Stimulated activated CD4-positive, alpha-beta T cell treated with anti-CD3 and anti-CD28 coated beads, Interleukin-1b, Interleukin-23, amount 100 ng/mL, for 1 hour (primary cell): ENCODE measurements at places on chromosomes 13 and 19.

DNA sequence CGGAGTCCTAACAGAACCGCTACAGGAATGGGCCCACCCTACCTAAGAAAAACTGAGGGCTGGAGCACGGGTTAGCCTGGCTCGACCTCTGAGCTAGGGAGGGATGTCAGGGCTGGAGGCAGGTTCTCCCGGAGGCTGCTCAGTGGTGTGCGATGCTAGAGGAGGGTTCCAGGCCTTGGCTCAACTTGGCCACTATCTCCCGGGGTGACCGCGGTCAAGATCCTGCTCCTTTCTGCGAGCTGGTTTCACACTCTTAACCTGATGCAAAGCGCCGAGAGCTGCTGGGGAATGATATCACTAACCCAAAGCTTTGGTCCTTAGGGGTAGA is 301 bp downstream of the POP4 start:
- DNase-seq: no peak

- no peak for DNase-seq
Measured at GRCh38 chr19:40497214-40497613, 30.4 kb downstream of the SPTBN4 start.

GRCh38 chr13:106042996-106043581 is 492.4 kb downstream of the EFNB2 start:
- no peak for DNase-seq

GRCh38 chr13:46377554-46377953 is 9.5 kb downstream of the RUBCNL start:
- DNase-seq: no peak

DNA sequence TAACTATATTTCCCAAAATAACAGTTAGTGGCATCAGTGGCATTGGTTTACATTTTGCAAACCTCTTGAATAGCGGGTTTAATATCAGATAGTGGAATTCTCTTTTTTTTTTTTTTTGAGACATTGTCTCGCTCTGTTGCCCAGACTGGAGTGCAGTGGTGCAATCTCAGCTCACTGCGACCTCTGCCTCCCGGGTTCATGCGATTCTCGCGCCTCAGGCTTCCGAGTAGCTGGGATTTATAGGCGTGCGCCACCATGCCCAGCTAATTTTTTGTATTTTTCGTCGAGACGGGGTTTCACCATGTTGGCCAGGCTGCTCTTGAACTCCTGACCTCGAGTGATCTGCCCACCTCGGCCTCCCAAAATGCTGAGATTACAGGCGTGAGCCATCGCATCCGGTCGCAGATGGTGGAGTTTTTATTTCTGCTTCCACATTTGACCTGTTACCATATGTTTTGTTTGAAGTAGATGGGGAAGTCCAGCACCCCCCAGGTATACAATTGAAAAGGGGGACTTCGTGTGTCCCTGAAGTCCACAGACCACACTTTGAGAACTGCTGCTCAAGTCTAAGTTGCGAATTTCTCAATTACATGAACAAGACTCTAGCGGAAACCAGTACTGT is 40.5 kb upstream of the XPO4 start:
- DNase-seq: no peak

DNA sequence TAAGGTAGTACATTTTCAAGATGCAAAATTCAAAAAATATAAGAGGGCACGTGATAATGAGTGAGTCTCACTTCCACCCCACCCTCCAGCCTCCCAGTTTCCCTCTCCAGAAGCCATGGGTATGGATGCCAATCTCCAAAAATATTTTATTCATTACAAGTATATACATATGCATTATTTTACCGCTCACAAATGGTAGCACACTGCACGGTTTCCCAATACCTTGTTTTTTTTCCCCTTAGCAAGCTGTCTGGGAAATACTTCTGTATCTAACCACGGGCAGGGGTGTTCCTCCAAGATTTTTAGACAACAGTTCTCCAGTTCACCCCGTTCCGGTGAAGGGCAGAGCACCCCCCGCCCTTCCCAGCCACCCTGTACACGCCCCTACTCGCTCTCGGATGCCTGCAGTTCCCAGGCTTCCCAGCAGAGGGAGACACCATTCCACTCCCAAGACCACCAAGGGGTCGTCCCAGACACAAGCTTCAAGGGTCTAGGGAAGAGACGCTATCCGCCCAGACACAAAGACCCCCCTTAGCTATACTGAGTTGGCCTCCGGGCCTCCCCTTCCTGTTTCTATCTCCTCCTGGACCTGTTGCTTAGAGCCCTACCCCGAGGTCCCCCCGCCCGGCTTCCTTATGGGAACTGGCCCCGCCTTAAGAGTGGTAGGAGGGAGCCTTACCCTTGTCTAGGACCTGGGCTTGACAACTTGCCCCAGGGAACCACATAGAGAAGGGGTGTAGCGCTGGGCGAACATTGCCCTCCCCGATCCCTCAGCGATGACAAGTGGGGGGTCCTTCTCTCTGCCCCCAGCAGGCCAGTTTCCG is 1.1 kb upstream of the FXYD3 start:
- peak; percentile 27 for DNase-seq

GRCh38 chr13:100115693-100116254 is 26.9 kb downstream of the PCCA start:
- DNase-seq: no peak

- no peak for DNase-seq
Measured at GRCh38 chr19:32269831-32270230, 75.6 kb upstream of the ZNF507 start.

DNA sequence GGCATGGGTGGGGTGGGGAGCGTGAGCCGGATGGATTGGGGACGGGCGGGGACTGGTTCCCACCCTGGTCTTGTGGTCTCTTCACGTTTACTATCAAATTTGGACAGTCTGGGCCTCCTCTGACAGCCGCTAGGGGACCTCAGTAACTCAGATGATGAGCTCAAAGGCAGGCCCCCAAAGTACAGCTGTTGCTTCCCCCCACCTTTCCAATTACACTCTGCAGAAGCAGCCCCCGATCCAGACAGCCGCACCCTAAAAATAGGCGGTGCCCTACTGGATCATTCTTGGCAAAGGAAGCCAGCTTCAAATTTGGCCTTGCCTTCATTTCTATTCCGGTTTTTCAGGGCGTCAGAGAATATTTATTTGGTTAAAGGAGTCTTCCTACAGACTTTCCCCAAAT is 1.9 kb upstream of the FOXO1 start:
- DNase-seq: no peak

DNA sequence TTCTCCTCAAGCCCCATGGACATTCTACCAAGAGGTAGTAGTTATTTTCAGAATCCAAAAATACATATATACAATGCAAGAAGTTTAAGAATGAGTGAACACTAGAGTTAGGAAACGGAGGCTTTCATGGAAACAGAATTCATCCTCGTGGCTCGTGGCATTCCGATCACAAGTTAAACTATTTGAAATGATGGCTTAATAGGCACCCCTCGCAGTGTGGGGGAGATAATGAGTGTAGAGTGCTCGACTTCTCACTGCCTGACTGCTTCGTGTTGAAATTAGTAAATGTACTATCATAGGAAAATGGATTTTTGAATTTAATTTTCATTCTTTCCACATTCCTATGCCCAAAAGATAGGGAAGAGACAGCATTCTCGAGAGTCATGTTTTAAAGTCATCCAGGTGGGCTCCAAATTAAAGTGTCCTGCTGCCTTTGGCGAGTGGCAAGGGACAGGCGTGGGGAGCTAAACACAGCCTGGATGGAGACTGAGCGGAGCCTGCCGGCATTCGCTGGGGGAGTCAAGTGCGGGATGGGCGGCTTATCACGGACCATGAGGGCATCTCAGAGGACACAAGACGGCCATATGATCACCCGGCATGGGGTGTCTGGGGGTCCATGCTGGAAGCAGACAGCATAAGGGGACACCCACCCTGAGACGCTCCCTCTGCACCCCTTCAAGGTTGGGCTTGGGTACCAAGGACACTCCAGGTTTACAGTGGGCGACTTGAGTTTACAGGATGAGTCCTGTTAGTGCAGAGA is 165.2 kb downstream of the TEX29 start:
- no peak for DNase-seq

DNA sequence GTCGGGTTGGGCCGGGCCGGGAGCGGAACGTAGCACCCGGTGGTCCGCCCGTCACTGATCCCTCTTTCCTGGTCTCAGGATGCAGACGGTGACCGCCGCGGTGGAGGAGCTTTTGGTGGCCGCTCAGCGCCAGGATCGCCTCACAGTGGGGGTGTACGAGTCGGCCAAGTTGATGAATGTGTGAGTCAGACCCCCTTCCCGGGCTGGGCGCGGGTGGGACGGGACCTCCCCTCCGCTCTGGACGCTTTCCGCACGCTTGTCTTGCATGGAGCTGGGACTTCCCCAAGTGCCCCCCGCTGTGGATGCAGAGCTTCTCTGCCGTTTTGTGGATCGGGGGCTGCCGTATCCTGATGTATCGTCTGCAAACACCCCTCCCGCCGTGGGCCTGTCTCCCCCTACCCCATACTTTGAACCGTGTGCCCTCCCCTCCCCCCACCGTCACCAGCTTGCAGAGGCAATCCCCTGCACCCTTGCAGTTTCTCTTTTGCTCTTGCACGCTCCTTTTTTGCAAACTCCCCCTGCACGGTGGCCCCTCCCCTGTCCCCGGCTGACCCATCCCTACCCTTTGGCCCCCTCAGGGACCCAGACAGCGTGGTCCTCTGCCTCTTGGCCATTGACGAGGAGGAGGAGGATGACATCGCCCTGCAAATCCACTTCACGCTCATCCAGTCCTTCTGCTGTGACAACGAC is 669 bp downstream of the GADD45B start:
- DNase-seq: no peak

DNA sequence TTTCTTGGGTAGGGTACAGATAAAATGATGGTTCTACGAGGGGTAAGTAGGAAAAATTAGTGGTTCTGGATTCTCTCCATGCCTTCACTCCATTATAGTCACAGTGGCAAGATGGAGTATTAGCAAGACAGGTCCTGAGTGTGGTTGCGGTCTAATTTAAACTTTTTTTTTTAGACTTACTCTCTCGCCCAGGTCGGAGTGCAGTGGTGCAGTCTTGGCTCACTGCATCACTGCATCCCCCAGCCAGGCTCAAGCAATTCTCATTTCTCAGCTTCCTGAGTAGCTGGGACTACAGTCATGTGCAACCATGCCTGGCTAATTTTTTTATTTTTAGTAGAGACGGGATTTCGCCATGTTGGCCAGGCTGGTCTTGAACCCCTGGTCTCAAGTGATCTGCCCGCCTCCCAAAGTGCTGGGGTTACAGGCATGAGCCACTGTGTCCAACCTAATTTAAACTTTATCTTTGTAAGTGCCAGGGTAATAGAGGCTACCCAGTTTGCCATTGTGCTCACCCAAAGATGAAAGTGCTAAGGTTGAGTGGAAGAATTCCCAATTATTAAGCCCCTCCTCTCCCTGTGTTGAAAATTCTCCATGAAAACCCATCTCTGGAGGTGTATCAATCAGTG is 135.6 kb downstream of the TM9SF2 start:
- no peak for DNase-seq

DNA sequence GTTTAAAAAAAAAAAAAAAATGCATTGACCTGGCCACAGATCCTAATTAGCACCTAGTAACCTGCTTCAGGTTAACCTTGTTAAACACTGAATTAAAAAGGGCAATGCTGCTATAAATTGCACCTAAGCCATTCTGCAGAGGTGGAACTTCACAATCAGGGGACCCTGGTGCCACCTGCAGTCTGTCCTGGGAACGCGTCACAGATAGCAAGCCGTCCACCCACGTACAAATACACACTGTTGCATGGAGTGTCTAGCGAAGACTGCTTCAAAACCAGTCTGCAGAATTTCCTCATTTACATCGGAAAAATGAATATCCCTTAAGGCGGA is 169.3 kb downstream of the COL4A1 start:
- DNase-seq: no peak

GRCh38 chr19:56476651-56477428 is at the start of gene ZNF667:
Gene ZNF667, minus strand, starts transcription at chr19:56477345. Its CDS starts 14,975 bp downstream, at chr19:56462370.
- no peak for DNase-seq

- no peak for DNase-seq
Measured at GRCh38 chr13:51167393-51168191, 54.6 kb upstream of the FAM124A start.

DNA sequence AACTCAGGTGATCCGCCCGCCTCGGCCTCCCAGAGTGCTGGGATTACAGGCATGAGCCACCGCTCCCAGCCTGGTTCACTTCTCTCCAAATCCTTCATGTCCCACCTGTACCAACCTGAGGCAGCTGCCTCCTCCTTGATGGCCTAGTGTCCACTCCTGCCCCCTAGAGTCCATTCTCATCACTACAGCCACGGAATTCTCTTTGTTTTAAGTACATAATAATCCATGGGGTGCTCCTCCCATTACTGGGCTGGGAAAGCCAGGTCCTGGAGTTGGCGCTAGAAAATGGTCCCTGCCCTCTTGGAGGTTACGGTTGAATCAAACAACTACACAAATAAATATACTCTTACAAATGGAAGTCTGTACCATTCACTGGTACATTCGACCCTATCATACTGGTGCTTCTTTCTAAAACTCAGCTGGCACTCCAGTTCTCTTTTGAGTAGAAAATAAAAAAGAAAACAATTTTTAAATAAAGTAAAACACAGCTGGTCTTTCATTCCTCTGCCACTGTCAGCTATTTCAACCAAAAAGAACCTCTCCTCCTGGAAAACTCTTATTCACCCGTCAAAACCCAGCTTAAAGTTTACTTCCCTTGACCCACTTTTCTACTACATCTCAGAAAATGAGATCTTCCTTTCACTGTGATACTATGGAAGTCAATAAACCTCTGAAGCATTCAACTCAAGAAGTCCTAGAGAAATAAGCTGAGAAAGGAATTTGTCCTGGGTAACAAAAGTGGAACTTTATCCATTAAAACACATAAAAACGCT is 22.4 kb upstream of the ARHGEF18 start:
- no peak for DNase-seq

- no peak for DNase-seq
Measured at GRCh38 chr13:105573136-105573535, 962.3 kb downstream of the EFNB2 start.

DNA sequence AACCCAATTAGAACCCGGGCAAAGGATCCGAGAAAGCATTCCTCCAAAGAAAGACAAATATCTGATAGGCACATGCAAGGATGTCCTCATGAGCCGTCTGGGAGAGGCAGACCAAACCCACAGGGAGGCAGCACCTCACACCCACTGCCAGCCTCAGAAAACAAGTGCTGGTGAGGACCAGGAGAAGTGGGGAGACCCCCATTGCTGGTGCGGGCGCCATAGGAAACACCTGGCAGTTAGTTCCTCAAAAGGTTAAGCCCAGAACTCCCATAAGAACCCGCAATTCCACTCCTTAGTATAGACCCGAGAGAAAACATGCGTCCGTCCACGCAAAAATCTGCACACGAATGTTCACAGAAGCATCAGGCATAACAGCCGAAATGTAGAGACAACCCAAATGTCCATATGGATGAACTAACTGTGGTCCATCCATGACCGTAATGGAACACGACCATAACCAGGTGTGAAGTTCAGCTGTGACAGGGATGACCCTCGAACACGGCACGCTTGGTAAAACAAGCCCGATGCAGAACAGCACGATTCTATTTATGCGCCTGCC is 7.9 kb downstream of the ZNF787 start:
- DNase-seq: no peak

GRCh38 chr19:3129112-3129511 is 6.7 kb upstream of the GNA15 start:
- no peak for DNase-seq

GRCh38 chr19:54248016-54248601 is 5.5 kb upstream of the LILRA6 start:
- no peak for DNase-seq

- DNase-seq: no peak
Measured at GRCh38 chr13:51912091-51912490, 50.3 kb downstream of the CCDC70 start.

GRCh38 chr13:99505814-99506269 is 4.6 kb downstream of the TM9SF2 start:
- no peak for DNase-seq

- no peak for DNase-seq
Measured at GRCh38 chr13:28451482-28452217, 43.3 kb downstream of the FLT1 start.

GRCh38 chr13:40697711-40698110 is 31.3 kb upstream of the FOXO1 start:
- no peak for DNase-seq

GRCh38 chr13:51158880-51159518 is 47.9 kb upstream of the C13orf42 start:
- DNase-seq: no peak
